ENCODE measurements at places on chromosomes 7 and 10.
A peak's percentile ranks its signal among the peaks of the same experiment; 100 is the strongest.

DNA sequence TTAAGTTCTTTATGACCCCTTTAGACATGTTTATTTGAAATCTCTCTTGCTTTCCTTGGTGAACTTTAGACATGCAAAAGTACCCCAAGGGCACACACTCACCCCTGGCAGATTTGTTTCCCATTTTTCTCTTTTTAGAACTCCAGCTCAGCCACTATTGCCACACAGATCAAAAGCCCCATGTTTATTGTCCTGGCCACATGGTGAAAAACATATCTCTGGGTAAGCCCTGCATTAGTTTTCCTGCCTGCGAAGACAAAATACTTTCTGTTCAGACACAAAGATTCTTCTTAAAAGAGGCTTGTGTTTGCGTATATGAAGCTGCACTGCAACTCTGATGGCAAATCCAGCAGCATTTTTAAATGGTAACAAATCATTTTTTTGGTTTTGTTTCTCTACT, 200.0 kb downstream of the POLR1F start:
- no peaks in the 10 kb centered on the region for H3K4me1 ChIP-seq
- DNase-seq = no peak
- H3K27ac ChIP-seq = no peak overlapping the region
- no peak overlapping the region for H3K4me3 ChIP-seq

DNA sequence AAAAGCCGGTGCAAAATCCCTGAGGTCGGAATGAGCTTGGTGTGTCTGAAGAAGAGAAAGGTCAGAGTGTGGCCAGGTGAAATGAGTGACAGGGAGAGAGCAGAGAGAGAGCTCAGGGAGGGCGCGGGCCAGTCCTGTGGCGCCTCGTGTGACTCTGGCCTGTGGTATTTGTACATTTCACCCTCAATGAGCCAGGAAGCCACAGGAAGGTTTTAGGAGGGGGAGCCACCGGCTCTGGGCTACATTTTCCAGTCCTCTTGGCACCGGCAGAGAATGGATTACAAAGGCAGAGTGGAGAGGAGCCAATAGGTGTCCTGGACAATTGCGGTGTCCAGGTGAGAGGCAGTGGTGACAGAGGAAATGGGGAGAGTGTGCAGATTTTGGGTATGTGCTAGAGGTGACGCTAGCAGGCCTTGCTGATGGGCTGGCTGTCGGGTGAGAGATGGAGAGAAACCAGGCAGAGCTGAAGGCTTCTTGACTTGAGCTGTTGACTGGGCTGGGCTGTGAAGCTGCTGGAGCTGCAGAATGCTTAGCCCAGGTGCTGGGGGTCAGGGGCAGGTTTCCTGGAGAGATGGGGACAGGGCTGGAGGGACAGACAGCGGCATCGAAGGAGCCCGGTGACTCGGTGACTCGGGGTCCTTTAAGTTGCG, 38.1 kb downstream of the COL13A1 start:
- no peaks in the 10 kb centered on the region for H3K4me1 ChIP-seq
- H3K27ac ChIP-seq = no peak overlapping the region
- no peak for DNase-seq
- H3K27me3 ChIP-seq = peaks cover 55% of the 10 kb centered on the region

- no peak overlapping the region for H3K27ac ChIP-seq
- H3K27me3 ChIP-seq = no peaks in the 10 kb centered on the region
- DNase-seq = no peak
- no peaks in the 10 kb centered on the region for H3K36me3 ChIP-seq
These were observed 67.5 kb downstream of the GPR141 start for GRCh38 chr7:37751096-37751495.

GRCh38 chr10:70558871-70559810, 43.4 kb downstream of the PRF1 start:
- no peak overlapping the region for H3K4me3 ChIP-seq
- no peak for DNase-seq
- H3K27ac ChIP-seq = no peak overlapping the region

DNA sequence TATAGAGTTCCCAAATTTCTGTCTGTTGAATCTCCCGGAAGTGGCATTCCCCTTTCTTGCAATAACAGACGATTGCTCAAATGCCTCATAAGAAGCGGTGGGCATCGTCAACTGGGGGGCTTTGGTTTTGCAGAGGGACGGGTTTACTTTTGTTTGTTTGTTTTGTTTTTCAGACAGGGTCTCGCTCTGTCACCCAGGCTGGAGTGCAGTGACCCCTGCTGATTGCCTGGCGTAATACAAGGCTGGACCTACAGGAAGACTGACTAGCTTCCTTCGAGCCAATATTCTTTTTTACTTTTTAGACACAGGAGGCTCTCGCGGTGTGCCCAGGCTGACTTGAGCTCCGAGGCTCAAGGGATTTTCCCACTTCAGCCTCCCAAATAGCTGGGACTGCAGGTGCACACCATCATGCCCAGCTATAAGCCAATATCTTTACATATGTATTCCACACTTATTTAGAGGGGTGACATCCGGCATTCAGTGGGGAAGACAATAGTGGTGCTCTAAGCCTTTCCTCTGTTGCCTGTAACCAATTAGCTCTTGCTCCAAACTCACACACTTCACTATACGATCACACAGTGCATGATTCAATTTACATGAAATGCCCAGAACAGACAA, 58.1 kb downstream of the FHIP2A start:
- no peak overlapping the region for H3K27ac ChIP-seq
- peak overlapping the region; percentile 26 for H3K4me3 ChIP-seq
- no peaks in the 10 kb centered on the region for H3K27me3 ChIP-seq
- H3K4me1 ChIP-seq = no peaks in the 10 kb centered on the region
